ENCODE measurements at places on chromosomes 7 and 10.
A peak's percentile ranks its signal among the peaks of the same experiment; 100 is the strongest.

DNA sequence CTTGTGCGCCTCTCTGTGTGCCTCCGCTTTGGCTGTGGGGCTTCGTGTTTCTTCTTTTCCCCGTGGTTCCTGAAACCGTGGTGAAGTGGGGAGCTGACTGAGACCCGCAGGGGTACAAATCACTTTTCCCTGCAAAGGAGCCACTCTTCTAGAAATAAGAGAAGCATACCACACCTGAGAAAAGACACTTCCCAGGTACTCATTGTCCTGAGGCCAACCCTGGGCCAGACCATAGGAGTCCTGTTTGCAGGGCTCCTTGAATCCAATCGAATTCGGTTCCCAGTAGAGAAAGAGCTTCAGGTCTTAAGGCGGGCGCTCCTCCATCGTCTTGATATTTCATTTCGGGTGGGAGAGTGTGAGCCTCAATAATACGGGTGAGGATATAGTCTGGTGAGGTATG lies 32.4 kb upstream of the ZNF273 start:
- no peak for DNase-seq

DNA sequence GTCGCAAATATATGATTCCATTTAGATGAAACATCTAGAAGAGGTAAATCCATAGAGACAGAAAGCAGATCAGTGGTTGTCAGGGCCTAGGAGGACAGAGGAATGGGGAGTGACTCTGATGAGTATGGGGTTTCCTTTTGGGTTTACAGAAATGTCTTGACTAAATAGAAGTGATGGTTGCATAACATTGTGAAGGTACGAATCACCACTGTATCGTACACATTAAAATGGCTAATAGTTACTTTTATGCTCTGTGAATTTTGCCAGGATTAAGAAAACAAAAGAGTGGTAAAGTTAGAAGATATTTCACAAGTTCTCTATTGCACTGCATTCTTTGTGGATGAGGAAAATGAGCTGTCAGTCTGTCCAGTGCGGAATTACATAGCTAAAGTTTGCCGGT lies 407.4 kb downstream of the KCNMA1 start:
- DNase-seq: no peak

DNA sequence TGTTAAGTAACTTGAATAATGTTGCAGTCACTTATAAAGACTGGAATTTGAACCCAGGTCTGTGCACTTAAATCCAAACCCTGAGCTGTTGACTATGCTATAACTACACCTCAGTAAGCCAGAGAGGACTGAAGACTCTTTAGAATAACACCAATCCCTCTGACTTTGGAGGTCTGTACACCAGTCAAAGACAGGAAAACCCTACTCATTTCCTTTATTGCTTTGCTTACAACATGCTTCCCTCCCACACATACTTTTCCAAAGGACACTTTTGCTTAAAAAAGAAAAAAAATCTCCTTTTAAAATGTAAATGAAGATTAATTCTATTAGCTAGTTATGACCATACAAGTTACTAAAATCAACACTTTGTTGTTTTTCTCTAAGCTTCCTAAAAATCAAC lies 184.7 kb upstream of the KCTD7 start:
- DNase-seq: peak; percentile 28

DNA sequence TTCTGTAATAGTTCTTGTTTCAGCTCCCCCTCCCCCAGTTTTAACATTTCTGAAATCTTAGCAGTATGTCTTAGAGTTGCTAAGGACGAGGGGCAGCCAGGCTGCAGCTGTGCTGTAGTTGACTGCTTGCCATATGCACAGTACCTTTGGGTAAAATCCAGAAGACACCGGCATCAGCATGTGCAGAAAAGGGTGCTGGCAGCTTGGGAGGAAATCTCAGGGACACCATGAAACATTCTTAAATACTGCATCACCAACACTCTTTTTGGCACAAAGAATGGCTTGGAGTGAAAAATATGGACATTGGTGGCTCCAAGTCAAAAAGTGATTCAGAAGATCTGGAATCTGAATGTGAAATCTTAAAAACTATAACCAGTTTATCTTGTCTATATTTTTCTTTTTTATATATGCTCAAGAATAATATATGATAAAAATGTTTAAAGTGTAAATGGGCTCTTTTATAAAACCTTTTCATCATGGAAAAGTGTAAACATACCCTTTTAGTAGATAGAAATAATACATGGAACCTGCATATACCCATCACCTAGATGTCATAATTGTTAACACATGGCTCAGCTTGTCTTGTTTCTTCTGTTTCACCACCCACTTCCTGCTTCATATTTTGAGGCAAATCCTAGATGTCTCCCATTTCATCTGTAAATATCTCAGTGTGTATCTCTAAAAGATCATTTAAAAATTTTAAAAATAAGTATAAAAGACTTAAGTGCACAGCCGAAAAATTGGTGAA lies 34.4 kb upstream of the ARMS2 start:
- no peak for DNase-seq

GRCh38 chr7:20783125-20783699 lies 3.5 kb downstream of the SP8 start:
- no peak for DNase-seq

DNA sequence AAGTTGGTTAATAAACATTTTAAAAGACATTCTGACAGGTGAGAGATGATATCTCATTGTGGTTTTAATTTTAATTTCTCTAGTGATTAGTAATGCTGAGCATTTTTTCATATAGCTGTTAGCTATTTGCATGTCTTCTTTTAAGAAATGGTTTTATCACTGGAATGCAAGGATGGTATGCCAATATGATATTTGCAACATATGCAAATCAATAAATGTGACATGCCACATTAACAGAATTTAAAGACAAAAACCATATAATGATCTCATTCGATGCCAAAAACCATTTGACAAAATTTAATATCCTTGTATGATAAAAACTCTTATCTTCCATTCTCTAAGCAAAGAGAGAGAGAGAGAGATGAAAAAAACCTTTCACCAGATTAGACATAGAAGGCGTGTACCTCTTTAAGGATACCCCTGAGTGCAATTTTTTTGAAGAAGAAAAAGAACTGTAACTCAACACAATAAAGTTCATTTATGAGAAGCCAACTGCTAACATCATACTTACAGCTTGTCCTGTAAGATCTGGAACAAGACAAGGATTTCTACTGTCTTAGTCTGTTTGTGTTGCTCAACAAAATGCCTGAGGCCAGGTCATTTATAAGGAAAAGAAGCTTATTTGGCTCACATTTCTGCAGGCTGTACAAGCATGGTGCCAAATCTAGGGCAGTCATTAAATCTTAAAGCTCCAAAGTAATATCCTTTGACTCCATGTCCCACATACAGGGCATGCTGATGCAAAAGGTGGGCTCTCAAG lies 39.7 kb upstream of the ZMYND11 start:
- no peak for DNase-seq

- DNase-seq: no peak
Observed at GRCh38 chr10:23980094-23980493, 228.8 kb upstream of the KIAA1217 start.
